ENCODE measurements at places on chromosomes 2 and 18.

DNA sequence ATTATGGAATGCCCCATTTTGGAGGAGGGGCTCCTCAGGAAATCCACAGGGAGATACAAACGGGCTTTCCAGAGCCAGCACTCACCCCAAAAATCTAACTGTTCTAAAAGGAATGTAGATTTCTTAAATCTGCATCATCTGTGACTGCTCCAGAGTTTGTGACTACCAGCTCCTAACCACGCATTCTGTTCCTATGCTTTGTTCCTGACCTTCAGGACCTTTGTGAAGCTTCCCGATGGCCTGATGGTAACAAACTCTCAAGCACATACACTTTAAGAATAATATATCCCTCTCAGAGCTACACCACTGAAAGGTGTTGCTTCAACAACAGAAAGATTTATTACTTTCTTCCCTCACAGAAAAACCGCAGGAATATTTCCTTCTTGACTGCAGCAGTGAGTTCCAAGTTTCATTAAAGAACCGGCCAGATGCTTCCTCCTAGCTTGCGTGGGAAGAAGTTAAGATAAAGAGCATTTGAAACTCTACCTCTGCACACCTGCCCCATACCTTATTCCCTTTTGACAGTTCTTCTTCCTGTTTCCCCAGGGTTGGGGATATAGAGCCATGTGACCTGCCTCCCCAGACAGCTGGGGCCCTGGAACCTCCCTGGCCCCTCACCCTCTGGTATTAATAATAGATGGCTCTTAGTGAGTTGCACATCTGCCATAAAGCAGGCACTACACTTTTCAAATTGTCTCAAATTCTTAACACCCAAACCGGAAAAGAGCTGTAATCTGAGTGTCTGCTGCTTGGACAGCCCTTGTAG, 40.2 kb upstream of the EML4 start:
- DNase-seq = no peak

GRCh38 chr2:189350540-189351209, 90.6 kb upstream of the WDR75 start:
- DNase-seq = no peak

DNA sequence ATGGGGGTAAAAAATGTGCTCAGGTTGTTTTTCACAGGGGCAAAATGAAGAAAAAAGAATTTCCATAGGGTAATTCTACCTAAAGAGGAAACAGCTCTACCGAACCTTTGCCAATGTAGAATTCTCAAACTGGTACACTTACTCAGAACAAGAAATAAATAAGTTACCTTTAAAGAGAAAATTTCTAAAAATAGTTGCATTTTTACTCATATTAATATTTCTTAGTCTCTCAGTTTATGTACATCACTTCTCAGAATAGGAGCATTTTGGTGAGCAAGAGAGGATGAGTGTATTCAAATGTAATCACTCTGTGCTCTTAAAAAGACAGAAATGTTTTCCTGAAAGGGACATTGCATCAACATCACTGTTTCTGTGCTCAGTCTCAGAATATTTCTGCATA, 574.7 kb upstream of the SLC8A1 start:
- no peak for DNase-seq

DNA sequence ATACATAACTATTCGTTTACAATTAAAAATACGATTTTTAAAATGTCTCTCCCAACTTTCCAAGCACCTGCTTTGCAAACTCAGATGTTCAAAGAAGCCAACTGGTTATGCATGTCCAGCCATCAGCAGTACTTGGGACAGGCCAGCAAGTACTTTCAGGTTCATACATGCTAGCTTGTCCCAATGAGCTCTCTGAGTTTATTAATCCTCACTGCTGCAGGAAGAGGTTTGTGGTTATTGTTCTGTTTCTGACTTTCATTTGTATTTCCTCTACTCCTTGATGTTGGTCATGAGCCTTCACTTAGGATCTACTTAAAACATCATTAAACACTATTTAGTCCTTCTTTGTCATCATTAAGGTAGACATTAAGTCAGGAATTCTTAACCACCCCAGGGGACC, 374.1 kb downstream of the LRATD1 start:
- DNase-seq = no peak

DNA sequence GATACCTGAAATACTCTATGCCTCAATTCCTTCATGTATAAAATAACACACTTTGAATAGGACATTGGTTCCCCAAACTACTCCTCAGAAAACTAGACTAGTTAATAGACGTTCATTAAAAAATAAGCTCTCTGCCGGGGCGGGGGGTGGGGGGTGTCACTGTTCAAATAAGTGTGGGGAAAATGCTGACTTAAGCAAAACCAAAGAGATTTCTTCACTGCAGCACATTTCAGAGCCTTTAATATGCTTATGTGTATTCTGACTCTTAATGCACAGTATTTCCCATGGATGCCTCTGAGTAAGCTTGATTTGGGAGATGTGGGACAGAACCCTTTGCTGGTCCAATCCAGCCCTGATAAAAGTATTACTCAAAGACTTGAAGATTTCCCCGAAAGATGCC, 93.2 kb downstream of the LYPD6 start:
- no peak for DNase-seq

GRCh38 chr18:47110492-47111274, 39.6 kb downstream of the HDHD2 start:
- DNase-seq = no peak

GRCh38 chr18:74219056-74219455, 70.7 kb downstream of the TIMM21 start:
- DNase-seq = no peak

- no peak for DNase-seq
These were observed 1.8 kb upstream of the FRZB start for GRCh38 chr2:182868054-182868796.

GRCh38 chr2:25586726-25587144, 86.6 kb downstream of the DTNB start:
- no peak for DNase-seq

DNA sequence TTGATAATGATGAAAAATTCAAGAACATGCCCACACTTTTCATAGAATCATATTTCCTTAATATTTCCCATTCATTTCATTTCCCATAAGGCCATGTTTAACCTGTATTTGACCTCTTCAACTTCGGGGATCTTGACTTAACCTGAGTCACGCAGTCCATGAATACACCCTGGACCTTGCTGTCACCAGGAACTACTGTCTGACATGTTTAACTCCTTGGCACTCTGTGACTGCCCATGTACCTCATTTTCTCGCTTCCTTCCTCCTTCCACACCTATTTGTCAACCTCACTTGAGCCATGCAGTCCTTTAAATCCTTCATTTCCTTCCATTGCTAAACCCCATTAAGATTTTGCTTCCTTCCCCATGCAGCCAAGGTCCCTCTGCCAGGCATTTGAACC, 16.3 kb downstream of the ABCB11 start:
- DNase-seq = no peak

GRCh38 chr2:10273215-10274175, 29.2 kb upstream of the HPCAL1 start:
- DNase-seq = no peak

DNA sequence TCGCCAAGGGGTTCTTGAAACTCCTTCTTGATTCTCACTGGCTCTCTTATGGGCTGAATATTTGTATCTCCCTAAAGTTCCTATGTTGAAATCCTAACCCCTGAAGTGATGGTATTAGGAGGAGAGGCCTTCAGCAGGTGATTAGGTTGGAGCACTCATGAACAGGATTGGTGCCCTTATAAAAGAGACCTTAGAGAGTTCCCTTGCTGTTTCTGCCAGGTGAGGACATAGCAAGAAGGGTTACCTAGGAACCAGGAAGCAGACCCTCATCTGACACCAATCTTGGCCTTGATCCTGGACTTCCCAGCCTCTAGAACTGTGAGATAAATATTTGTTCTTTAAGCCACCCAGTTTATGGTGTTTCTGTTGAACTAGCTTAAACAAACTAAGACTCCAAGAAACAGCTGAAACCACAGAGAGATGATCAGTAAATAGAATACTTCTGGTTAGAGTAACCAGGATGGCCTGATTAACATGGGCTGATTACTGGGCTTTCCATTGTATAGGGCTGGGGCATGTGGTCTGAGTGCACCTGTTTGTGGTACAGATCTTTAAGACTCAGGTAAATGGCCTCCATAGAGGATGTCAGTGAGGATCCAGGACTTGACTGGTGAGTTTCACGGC, 7.7 kb upstream of the CDC42EP3 start:
- no peak for DNase-seq

DNA sequence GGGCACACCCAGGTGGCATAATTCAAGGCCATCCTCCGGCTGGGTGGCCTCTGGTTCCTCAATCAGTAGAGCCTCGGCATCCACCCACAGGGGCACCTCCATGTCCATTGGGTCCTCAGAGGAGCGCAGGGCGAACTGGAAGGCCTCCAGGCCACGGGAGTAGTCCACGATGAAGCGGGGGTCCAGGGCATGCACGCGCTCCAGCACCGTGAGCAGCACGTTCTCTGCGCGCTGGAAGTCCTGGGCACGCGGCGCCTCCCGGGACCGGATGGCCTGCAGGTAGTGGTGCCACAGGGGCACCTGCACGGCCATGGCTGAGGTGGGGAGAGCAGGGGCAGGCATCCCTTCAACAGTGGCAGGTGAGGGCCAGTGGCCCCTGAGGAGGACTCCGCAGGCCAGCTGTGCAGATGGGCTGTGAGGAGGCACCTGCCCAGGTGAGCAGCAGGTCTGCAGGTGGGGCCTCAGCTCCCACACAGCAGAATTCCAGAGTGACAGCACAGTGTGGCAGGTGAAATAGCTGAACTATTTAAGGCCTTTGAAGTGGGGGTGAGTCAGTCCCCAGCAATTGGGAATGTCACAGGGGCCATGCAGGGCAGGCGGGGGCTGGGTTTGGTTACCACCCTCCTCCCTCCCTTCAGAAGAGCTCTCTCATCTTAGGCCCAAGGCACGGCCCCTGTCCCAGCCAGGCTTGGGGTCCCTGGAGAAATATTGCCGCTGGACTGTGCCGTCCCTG, at the start of gene MAB21L4:
Gene MAB21L4, minus strand, starts transcription at position 501 of the 733 bp plus-strand sequence. Its CDS starts 159 bp downstream, at position 342.
- no peak for DNase-seq

DNA sequence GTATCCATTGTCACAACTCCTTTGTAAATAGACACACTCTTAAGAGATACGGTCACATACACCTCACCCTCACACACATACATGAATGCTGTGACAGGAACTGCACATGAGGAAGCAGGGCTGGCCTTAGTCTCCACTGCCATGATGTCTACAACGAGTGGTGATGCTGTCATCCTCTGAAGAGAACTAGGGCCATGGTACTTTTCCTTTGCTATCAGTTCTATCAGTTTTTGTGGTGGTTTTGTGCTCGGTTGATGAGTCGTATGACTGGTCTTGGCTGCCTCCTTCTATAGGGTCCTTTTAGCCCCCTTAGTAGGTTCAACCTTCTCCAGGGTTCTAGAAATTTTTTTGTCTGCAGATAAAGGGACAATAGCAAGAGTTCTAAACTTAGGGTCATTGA, 66.0 kb downstream of the MYO3B start:
- no peak for DNase-seq

DNA sequence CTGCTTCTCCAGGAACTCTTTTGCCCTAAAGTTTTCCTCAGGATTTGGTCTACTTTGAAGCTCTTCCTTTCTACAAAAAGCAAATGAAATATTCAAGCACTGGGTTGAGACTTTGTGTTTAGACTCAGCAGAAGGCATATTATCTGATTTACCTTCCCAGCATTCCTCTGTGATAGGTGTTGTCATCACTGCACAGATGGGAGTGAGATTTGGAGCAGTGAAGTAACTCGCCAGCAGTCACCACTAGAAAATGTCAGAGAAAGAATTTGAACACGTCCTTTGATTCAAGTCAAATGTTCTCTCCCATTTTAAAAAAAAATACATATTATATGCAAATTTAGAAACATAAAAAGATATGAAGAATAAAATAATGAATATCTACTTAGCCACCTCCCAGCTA, 112.2 kb downstream of the DNAH6 start:
- no peak for DNase-seq

DNA sequence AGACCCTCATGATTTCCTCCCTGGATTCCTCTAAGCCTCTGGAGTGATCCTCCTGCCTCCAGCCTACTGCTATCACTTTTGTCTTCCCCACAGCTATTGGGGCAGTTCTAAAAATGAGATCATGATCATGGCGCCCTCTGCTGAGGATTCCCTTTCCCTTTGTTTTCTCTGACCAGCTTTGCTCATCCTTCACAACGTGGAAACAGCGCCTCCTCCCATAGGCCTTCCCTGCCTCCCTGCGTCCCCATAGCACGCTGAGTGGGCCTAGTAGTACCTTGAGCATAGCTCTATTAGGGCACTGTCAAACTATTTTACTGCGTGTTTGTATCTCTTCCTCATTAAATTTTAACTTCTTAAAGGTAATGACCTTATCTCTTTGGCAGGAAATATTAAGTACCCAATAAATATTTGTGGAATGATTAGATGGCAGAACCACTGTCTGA, 207.0 kb upstream of the FANCL start:
- DNase-seq = no peak

DNA sequence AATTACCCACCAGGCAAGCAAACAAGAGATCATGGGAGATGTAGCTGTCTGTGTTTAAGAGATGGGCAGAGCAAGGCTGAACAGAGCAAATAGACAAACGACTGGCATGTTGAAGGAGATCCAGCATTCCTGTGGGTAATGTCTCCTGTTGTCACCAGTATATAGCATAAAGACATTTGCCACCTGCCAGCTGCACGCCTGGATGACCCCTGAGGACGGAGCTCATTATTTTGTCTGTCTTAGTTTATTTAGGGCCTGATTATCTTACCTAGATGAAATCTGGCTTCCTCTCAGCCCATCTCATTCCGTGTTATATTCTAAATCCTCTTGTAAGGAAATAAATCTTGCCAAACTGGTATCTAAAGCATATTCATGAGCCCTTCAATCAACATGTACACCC, 510.3 kb upstream of the LINC00305 start:
- no peak for DNase-seq

DNA sequence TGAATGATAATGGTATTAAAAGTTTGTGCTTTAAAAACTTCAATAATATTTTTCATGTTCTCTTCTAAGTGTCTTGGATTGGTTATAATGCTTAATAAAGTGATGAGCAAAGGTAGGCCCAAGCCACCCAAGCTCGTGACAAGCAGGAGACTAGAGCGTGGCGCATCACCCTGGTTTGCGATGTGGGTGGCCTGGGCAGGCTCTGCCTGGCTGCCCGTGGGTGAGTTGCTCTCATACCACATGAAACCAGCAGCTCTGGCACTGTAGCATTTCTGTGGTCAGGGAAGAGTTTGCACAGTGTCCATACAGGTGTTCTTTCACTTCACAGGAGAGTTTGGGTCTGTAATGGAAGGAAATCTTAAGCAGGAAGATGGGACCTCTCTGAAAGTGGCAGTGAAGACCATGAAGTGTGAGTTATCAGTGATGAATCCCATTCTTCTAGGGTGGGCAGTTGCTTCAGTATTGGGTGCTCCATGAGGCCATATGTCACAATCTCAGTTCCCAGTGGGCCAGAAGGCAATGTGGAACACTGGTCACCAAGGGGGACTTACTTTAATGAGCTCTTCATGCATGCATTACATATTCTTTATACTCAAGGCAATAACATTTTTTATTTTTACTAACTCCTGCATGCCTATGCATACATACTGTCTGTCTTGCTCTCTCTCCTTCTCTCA, 51.4 kb upstream of the TMEM87B start:
- no peak for DNase-seq

DNA sequence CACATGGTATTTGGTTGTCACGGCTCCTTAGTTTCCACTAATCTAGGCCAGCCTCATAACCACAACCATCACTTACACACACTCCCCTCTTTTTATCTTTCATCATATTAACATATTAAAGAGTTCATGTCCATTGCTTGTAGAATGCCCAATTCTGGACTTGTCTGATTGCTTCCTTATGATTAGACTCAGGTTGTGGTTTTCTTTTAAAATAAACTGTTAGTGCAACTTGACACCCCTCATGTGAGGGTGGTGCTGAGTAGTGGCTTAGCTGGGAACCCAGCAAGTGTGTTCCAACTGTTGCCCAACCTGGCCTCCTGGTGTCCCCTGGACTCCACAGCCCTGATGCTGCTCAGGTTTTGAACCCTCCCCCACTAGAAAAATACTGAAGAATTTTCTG, 20.1 kb upstream of the CD207 start:
- DNase-seq = no peak
